Mesothelial cell of epicardium (in vitro differentiated cells): ENCODE measurements at places on chromosomes 16 and 17.
A peak's percentile ranks its signal among the peaks of the same experiment; 100 is the strongest.

DNA sequence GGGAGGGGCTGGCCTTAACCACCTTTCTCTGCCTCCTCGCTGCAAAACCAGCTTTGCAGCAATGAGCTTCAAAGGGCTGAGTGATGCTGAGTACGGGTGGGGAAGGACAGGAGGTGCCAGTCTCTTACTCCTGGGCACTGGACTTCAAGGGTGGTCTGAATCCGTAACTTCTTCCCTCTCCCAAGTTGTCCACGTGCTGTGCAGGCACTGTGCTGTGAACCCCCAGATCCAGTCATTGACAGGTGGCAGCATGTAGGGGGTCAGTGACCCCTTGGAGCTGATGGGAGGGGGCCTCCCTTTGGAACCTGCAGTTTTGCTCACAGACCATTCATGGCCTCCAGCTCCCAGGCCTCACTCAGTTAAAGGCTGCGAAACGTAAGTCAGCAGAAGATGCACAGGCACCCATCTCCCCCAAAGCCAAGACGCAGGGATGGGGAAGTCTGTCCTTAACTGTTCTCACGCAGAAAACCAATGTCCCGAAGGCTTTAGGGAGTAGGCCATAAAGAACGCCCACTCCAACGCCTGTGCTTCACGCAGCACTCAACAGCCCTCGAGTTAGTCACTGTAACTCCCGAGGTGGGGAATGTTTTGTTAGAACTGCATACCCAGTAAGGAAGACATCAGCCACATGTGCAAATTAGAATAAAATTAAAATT lies 7.9 kb downstream of the LITAFD start:
- H3K4me3 ChIP-seq: no peak overlapping the region
- DNase-seq: no peak
- peaks cover 24% of the 10 kb centered on the region for H3K36me3 ChIP-seq
- H3K27me3 ChIP-seq: no peaks in the 10 kb centered on the region
- no peaks in the 10 kb centered on the region for H3K4me1 ChIP-seq

DNA sequence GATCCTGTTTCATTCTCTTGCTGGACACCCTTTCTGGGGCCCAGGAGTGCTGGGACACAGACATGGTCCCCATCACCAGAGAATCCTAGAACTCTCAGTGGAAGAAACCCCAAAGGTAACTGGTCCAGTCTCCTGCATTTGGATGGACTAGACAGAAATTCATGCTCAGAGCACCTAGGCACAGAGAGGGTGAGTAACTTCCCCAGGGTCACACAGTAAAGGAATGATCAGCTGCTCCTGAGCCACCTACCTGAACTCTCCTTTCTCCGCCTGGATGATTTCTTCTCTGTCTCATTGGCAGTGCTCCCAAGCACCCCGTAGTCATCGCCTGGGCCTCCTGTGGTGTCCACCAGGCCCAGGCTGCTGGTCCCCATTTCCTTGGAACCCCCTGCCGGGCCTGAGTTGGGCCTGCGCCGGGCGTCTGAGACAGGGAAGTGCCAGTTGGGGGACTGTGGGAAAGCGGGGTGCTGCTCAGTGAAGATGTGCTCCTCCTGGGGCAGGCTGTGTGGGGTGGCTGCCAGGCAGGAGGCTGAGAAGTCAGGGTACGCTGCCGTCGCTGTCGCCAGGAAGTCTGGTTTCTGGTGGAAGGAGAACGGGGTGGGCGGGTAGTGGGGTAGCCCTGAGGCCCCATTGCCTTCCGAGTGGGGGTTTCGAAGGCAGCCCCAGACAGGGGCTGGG lies 767 bp downstream of the MEOX1 start:
- H3K4me1 ChIP-seq: peaks cover 61% of the 10 kb centered on the region
- H3K36me3 ChIP-seq: no peaks in the 10 kb centered on the region
- no peak overlapping the region for H3K27ac ChIP-seq
- no peak for DNase-seq
- peaks cover 10% of the 10 kb centered on the region for H3K27me3 ChIP-seq

- H3K27me3 ChIP-seq: peaks cover 7% of the 10 kb centered on the region
- peak within 1 kb of the TSS; percentile 94 for H3K27ac ChIP-seq
- H3K4me3 ChIP-seq: peak within 1 kb of the TSS; percentile 89
- no peak for DNase-seq
- H3K4me1 ChIP-seq: peaks cover 27% of the 10 kb centered on the region
These were observed at the start of gene TMC6 for GRCh38 chr17:78128551-78129350. Gene TMC6, minus strand, starts transcription at chr17:78128755. Its CDS starts 1,923 bp downstream, at chr17:78126832.

GRCh38 chr17:16415031-16415924 lies at the start of gene TRPV2:
Gene TRPV2, plus strand, starts transcription at chr17:16415571. Its CDS starts 2,098 bp downstream, at chr17:16417669.
- H3K4me1 ChIP-seq: peaks cover 24% of the 10 kb centered on the region
- no peaks in the 10 kb centered on the region for H3K27me3 ChIP-seq
- no peak within 1 kb of the TSS for H3K27ac ChIP-seq
- no peak for DNase-seq

- peaks cover 4% of the 10 kb centered on the region for H3K4me1 ChIP-seq
- H3K27me3 ChIP-seq: peaks cover 27% of the 10 kb centered on the region
- no peak for DNase-seq
- H3K4me3 ChIP-seq: no peak overlapping the region
- H3K36me3 ChIP-seq: no peaks in the 10 kb centered on the region
These were observed 112.3 kb downstream of the HS3ST2 start for GRCh38 chr16:22926105-22926751.

GRCh38 chr17:66387392-66387981 lies 85.1 kb downstream of the PRKCA start:
- H3K36me3 ChIP-seq: peaks cover 1% of the 10 kb centered on the region
- no peaks in the 10 kb centered on the region for H3K27me3 ChIP-seq
- no peak overlapping the region for H3K27ac ChIP-seq
- H3K4me1 ChIP-seq: peaks cover 33% of the 10 kb centered on the region

DNA sequence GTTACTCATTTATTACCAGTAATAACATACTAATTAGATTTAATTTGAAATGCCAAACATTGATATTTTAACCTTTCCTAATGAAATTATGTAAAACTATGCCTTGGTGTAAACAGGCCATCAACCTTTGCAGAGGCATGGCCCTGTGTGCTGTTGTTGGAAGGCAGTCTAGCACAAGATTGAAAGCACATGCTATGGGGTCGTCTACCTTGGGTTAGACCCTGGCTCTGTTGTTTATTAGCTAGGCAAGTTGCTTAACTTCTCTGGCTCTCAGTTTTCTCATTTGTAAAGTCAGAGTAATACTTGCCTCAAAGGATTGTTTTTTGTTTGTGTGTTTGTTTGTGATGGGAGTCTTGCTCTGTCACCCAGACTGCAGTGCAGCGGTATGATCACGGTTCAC lies 9.4 kb upstream of the CDR2 start:
- H3K27ac ChIP-seq: no peak overlapping the region
- no peaks in the 10 kb centered on the region for H3K27me3 ChIP-seq
- H3K36me3 ChIP-seq: no peaks in the 10 kb centered on the region
- H3K4me1 ChIP-seq: peaks cover 30% of the 10 kb centered on the region

DNA sequence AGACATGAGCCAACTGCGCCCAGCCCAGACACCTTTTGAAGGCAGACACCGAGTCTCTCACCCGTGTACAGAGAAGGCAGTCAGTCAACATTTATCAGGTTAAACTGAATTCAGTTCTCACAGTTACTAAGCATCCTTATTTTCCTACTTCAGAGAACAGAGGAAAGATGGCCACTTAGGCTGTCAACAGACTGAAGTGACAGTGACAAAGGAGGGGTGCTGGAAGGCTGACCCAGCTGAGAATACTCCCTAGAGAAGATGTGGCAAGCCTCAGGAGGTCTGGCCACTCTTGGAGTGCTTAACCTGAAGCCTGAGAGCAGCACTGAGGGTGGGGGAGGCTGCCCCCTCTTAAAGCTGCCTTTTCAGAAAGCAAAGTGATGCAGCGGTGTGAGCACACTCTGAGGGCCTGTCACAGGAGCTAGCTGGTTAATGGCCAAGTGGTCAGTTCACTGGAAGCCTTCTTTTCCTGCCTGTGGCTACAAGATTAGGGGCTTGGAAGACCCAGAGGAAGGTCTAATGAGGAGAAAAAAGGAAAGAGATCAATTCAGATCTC lies 51.0 kb upstream of the SREBF1 start:
- peaks cover 15% of the 10 kb centered on the region for H3K4me1 ChIP-seq
- H3K4me3 ChIP-seq: no peak overlapping the region
- H3K36me3 ChIP-seq: peaks cover 13% of the 10 kb centered on the region
